ENCODE measurements at places on chromosomes 4 and X.
A peak's percentile ranks its signal among the peaks of the same experiment; 100 is the strongest.

DNA sequence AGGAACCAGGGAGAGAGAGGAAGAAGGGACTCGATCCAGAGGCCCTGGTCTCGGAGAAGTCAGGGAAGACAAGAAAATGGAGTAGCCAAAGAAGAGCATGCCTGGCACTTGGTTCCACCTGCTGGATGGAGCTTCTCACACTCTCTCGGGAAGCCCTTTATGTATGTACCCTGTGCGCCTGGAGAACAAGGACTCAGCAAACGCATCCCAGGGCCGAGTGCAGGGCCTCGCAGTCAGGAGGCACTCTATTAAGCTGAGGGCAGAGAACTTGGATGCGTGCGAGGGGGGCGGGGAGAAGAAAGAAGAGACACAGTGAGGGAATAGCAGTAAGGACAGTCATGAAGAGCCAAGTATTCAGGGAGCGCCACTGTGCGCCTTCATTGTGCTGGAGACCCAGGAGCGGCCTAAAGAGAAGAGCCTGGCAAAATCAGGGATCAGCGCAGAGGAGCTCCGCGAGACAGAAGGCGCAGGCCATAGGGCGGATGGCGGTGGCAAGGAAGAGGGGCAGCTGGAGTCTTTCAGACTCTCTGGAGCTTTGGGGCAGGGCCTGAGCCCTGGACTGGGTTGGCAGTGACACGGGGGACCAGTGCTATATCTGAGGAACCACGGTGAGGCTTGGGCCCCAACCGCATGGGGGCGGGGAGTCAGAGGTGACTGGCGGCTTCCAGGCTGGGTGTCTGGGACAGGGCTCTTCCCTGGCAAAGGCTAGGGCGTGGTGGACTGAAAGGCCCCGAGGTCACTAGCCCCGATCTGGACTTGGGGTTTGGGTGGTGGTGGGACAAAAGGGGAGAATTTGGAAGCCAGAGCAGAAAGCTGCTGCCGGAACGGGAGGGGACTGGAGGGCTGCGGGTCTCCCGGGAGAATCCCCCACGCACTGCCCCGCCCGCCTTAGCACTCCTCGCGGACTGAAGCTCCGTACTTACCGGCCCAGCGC lies 1.9 kb upstream of the SEPTIN6 start:
- DNase-seq: no peak

DNA sequence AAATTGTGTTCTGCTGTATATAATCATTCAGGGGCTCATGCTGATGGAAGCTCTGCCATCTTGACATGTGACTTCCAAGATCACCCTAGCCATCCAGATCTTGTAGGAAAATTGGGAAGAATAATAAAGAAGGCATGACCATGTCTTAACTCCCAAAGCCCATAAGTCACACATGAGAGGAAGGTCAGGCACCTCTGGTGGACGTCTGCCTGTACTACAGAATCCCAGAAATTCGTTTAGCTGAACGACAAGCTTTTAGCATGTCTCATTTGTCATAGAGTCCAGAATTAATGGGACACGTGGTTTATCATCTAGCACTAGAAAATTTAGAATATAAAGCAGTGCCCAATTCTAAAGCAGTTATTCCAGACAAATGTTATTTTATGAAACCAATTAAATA lies 212.7 kb downstream of the CENPC start:
- DNase-seq: peak; percentile 21

DNA sequence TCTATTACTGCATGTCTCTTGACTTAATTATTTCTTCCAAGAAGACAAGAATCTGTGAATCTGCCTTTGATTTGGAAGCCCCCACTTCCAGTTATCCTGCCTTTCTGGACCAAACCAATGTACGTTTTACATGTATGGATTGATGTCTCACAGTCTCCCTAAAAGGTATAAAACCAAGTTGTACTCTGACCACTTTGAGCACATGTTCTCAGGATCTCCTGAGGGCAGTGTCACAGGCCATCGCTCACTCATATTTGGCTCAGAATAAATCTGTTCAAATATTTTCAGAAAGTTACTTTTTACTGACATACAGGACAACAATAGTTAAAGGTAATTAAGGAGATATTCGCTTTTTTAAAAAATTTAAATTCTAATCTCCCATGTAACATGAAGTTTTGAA lies 188.6 kb upstream of the CPXCR1 start:
- no peak for DNase-seq

DNA sequence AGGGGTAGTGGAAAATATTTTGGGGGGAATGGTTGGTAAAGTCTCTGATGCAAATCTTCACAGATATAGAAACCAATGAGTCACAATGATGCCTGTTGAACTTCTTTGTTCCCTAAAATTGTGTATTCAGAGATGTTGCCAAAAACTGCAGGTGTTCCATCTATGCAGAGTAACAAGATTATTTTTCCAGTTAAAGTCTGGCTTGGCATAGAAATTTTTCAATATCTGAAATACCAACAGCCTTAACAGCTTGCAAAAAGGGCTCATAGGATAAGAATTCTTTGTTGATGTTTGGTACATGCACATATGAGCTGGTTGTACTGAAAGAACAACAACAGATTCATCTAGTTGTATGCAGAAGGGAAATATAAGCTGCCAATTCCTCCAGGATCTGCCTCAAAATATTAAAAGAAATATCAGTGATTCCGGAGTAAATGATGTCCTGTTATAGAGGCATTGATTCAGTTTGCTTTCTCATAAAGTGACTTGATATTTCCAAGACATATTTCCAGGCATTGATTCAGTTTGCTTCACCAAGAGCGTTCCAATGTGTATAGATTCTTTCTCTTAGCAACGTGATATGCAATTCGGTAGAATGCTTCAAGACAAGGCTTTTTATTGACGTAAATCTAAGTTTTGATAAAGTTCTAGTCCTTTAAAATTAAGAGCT lies 564.4 kb downstream of the TMA16 start:
- no peak for DNase-seq

GRCh38 chrX:6849716-6850414 lies 297.6 kb upstream of the STS start:
- peak; percentile 1 for DNase-seq
